ENCODE measurements at places on chromosomes 1 and 21. TPM values are rescaled to one million over a fixed set of nuclear protein-coding genes. Genes with fewer than 3 reads are reported as not detected.

GRCh38 chr1:61280452-61280851 is 198.1 kb downstream of the NFIA start:
- no peak for DNase-seq

DNA sequence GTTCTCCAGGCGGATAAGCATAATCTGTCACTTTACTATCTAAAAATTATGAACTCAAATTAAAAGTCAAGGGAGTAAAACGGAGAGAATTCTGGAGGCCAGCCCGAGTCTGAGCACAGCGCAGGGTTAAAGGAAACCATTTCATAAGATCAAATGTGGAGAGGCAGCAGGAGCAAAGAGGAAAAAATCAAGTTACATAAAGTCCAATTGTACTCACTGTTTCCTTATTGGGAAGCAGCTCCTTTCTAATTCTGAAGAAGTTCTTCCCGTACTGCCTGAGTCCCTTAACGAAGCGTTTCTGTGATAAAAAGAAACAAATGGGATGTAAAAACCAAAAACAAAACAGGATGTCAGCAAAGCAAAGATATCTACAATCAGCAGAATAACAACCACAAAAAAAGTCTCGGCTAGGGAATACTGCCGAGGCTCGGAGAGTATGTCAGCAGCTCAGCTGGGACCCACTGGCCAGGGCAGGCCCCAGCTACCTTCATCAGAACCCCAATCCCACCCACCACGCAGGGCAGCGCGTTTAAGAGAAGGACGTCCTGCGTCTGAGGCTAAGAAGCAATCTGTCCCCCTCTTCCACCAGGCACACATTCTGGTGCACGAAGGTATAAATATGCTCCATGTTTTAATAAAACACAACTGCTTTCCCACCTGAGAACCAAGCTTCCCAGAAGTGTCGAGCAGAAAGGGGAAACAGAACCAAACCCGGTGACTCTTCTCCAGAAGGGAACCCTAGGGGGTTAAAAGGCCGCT is 104.8 kb downstream of the SLC45A1 start:
- DNase-seq: no peak

DNA sequence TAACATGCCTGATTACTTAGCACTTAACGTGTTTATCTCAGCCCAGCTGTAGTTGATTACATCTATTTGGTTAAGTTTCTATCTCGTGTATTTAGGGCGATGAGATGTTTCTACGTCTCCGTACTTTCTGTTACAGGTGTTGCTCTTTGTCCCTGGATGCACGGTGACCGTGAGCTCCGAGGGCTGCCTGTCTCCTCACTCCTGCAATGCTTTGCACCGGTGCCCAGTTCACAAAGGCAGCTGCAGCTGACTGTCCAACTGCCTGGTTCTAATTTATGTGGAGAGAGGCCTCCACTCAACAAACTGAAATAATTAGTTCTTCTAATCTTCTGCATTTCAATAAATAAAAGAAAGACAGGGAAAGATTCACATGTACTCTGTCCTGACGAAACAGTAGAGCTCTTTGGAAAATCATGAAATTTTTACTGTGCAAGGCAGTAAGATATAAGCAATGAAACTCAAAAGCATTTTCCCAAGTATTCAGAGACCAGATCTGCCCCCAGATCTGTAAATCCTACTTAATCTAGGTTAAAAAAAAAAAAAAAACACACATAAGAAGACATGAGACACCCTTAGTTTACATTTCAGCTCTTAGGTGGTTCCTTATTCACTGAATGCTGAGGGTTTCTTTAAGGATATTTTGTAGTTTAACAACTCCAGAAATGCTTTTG is 108.2 kb downstream of the TGFBR3 start:
- no peak for DNase-seq

DNA sequence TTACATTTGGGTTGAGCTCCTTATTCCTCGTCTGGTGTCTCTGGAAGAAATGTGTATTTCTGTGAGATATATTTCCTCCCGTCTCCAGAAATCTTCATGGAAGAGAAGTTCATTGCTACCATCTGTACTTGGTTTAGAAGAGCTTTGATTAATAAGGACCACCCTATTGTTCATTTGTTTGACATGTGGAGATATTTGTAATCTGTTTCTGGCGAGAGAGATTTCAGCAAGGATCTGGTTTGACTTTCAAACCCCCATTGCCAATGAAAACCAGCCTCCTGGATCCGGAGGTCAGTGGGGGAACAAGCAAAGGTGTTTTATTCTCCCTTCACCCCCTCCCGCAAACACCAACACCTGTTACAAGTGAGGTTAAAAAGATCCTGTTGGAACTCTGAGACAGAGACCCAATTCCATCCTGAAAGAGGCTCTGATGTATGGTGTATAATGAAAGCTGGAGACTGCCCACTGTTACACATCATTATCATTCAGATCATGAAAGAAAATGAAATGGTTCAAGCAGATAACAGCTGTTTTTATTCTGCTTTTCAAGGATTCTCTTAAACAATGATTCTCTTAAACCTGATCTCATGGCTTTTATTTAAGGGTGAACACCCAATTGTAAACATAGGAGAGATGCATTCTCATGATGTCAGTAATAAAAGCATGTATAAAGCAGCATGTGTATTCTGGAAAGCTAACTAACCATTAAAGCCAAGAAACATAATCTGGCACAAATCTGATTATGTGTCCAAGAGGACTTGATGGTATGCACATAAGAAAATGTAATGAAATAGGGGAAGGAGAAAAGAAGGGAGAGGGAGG is 393.5 kb upstream of the ADGRL2 start:
- no peak for DNase-seq

GRCh38 chr1:54557671-54558355 is 9.8 kb downstream of the ACOT11 start:
- peak; percentile 3 for DNase-seq

DNA sequence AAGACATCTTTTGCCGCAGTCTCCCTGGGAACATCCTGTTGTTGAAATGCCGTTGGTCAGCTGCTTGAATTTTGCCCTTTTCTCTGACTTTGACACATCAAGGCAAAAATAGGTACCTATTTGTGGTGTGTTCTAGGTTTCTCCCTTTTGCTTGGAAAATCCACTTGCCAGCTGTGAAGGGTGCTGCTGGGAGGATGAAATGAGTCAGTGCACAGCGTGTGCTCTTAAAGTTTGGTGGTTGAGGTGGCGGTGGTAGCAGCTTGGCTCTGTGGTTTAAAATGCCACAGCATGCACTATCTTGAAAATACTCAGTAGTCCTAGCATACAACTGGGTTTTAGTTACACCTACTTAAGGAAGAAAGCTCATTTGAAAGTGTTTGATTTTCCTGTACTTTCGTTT is 183.8 kb downstream of the DHRS3 start:
- DNase-seq: peak; percentile 90

DNA sequence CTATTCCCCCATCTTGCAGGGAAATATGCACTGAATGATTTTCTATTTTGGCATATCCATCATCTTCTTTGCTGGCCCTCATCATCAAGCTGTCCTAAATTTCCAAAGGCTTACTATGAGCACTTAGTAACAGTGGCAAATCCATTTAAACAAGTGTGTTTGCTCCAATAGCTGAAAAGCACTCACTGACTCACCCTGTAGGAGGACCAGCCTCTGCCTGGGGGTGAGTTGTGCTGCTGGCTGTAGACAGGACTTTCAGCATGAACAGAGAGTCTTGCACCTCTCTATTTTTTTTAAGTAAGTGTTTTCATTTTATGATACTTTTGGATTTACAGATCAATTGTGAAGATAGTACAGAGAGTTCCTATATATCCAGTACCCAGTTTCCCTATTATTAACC is 97.3 kb downstream of the SLC35F3 start:
- no peak for DNase-seq

- no peak for DNase-seq
Observed at GRCh38 chr1:29368936-29369932, 132.9 kb downstream of the PTPRU start.

DNA sequence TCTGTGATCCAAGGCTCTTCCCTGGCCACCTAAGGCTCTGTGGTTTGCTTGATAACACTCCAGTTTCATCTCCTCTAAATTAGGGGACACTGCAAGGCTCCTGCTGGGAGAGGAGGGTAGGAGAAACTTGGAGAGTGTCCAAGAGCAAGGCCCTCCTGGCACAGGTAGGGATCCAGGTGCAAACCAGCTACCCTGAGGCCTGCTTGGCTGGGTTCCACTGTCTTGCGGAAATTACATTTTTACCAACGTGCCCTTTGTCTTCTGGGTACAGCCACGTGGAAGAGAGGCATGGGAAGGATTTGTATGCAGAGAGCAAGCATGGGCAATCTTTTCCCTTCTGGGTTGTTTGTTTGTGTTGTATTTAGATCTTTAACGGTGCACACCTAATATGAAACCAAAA is 132.5 kb downstream of the PRDM2 start:
- no peak for DNase-seq

- no peak for DNase-seq
Observed at GRCh38 chr1:202958544-202959275, 598 bp upstream of the ADIPOR1 start.

GRCh38 chr1:70970407-70970806 is 77.2 kb downstream of the PTGER3 start:
- DNase-seq: no peak

- no peak for DNase-seq
Observed at GRCh38 chr1:23384312-23385058, 14.8 kb upstream of the ZNF436 start.

DNA sequence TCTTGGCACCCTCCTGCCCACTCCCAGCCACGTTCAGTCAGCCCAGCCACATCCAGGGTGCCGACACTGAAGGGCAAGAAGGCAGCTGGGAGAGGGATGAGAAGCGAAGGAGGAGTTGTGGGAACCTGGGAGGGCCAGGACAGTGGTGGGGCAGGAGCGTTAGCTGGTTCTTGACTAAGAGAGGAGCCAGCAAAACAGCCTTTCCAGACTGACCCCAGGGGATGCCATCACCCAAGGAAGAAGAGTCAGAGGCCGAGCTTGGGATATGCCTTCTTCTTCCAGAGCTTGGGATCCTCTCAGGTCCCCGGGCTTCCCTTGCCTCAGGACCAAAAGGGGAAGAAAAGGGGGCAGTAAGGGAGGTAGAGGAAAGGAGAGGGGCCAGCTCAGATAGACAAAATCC is 7.2 kb downstream of the INKA2 start:
- no peak for DNase-seq

DNA sequence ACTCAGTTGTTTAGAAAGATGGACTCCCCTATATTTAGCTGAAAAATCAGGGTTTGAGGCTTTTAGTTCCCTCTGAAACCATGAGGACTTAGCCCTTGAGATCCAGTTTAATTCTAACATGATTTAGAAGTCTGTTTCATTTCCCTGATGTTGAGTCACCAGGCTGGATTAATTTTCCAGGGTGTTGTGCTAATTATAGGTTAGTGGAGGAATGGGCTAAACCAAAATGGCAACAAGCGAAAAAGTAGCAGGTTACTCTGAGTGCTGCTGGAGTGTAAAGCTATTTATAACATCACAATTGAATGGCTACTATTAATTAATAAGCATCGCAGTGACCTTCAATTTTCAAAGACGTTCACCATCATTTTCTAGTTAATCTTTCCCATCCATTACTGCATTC is 15.5 kb upstream of the USP24 start:
- no peak for DNase-seq

- DNase-seq: no peak
Observed at GRCh38 chr1:22406722-22407495, 44.7 kb upstream of the ZBTB40 start.

DNA sequence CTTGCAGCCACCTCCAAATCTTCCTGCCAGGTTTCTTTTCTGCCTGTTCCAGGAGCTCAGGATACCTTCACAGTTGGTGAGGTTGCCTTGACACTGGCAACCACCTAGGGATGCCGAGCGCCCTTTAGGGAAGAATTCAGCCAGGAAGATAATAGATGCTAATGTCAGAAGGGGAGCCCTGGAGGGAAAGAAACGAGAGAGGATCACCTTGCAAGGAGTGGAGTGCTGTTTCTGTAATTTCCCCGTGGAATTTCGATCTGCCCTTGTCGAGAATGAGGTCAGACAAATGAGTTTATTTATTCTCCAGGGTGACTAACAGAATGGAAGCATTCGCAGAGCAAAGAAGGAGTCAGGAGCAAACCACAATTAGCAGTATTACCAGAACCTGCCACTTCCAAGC is 315.8 kb upstream of the KAZN start:
- DNase-seq: peak; percentile 43

GRCh38 chr21:31092832-31093625 is 54.8 kb upstream of the KRTAP19-8 start:
- DNase-seq: no peak

DNA sequence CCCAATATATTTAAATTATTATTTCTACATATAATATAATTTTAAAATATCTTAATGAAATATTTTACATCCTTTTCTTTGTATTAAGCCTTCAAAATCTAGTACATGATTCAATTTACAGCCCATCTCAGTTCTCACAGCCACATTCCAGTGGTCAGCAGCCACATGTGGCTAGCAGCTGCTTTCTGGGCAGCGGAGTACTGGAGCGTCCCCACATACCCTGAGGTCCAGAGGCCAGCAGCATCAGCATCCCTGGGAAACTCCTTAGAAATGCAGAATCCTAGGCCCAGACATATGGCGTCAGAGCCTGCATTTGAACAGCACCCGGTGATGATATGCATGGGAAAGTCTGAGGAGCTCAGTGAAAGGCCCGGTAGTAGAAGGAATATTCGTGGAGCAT is 8.6 kb upstream of the LHX4 start:
- DNase-seq: no peak

- peak; percentile 29 for DNase-seq
Observed at GRCh38 chr1:110235834-110236682, 25.9 kb downstream of the KCNC4 start.

DNA sequence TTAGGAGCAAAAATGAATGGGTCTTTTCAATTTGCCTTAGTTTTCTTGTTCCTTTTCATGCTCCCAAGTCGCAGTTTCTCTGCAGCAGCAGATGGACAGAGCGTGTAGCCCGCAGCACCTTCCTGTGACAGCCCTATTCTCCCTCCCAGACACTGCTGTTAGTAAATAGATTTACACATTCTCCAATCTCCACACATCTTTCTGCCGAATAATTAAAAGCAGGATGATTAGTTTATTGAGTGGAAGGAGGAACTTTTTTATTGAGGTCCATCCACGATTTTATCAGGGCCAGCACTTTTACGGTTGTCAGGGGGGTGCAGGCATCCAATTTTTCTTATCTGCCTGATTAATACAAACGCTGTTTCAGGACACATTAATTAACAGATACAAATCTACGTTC is 98.2 kb upstream of the USH2A start:
- DNase-seq: no peak

DNA sequence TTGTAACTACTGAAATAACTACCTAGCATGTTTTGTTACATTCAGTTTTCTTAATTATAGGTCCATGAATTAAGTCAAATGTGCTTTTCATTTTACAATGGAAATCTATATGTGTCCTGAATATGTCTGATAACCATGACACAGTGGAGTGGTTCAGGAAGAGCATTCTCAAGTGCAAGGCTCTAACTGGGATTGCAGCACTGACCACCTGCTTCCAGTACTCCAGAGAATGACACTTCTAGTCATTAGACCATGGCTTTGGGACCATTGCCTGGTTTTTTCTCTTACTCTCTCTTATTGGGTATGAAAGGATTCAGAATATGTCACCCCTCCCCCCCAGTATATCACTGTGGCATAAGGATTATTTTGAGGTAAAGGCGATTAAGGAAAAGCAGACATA is 204.9 kb upstream of the CACYBP start:
- no peak for DNase-seq

Gene RXRG
- total RNA-seq: not detected

Gene GPR3
- 0.23 TPM for total RNA-seq

Gene KRTAP7-1
- total RNA-seq: not detected

Gene LAMC2
- not detected for total RNA-seq

Gene INAVA
- 1.1 TPM for total RNA-seq

Gene LCA5L
- 1.4 TPM for total RNA-seq

Measured in H4 (cell line).